ENCODE measurements at places on chromosomes 3 and 15.
A peak's percentile ranks its signal among the peaks of the same experiment; 100 is the strongest.

DNA sequence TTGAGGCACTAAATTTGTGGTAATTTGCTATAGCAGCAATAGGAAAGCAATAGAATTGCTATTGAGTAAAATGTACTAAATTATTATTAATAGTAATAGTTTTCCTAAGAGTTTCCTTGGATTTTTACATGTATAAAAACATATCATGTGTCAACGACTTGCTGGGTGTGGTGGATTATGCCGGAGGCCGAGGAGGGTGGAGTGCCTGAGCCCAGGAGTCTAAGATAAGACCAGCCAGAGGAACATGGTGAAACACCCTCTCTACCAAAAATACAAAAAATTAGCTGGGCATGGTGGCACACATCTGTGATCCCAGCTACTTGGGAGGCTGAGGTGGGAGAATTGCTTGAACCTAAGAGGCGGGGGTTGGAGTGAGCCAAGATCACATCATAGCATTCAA lies 749.9 kb downstream of the TBL1XR1 start:
- no peak overlapping the region for H3K4me3 ChIP-seq
- H3K27ac ChIP-seq: no peak overlapping the region
- H3K27me3 ChIP-seq: no peaks in the 10 kb centered on the region
- no peak for DNase-seq
- no peaks in the 10 kb centered on the region for H3K36me3 ChIP-seq

DNA sequence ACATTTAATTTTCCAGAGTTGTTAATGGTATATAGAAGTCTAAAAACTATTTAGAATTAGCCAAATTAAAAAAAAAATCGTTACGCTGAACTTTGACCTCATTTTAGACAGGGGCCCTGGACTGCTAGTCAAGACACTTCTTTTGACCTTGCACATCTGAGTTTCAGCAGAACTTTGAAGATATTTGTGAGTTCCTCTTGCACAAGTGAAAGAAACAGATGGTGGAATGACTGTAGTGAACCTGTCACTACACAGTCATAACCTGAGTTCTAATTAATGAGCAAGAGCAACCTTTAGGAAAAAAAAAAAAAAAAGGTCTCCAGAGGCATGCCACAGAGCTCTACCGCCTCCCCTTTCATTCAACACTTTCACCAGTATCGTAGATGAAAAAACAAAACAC lies 5.3 kb downstream of the MYO5C start:
- no peak for DNase-seq
- peaks cover 26% of the 10 kb centered on the region for H3K4me1 ChIP-seq
- H3K4me3 ChIP-seq: no peak overlapping the region
- H3K27ac ChIP-seq: no peak overlapping the region
- peaks cover 5% of the 10 kb centered on the region for H3K36me3 ChIP-seq

DNA sequence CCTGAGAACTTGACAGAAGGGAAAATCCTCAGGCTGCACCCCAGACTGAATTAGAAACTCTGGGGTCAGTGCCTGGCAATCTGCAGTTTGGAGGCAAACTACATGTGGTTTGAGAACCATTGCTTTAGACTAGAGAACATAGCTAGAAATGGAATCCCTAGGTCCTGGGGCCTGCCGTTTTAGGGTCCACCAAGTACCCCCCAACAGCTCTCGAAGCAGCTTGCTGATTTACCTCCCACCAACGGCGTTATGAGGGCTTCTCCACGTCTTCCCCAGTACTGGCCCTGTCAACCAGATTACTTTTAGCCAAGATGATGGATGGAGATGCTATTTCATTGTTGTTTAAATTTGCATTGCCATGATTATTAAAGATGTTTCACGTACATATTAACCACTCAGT lies 272.5 kb downstream of the XXYLT1 start:
- H3K27ac ChIP-seq: no peak overlapping the region
- no peaks in the 10 kb centered on the region for H3K36me3 ChIP-seq
- H3K4me3 ChIP-seq: no peak overlapping the region
- H3K4me1 ChIP-seq: peaks cover 18% of the 10 kb centered on the region

DNA sequence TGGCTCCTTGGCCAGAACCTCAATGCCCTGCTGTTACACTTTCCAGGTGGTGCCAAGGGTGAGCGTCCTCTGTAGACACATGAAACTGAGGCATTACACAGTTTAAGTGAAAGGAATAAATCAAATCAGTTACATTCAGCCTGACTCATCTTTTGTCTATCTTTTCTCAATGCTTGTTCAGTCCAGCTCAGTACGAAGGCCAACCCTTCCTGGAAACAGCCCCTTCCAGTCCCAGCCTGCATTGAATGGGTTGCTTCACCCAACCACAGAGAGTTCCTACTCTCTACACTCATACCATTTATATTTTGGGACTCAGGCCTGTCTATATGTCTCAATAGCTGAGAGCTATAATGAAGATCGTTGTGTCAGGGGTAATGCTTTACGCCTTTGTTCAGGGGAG lies 363.6 kb downstream of the RORA start:
- H3K27ac ChIP-seq: no peak overlapping the region
- H3K4me3 ChIP-seq: no peak overlapping the region
- H3K36me3 ChIP-seq: no peaks in the 10 kb centered on the region
- no peaks in the 10 kb centered on the region for H3K4me1 ChIP-seq
- no peak for DNase-seq

GRCh38 chr15:31314380-31314779 lies 12.3 kb upstream of the KLF13 start:
- peaks cover 20% of the 10 kb centered on the region for H3K27me3 ChIP-seq
- no peak overlapping the region for H3K27ac ChIP-seq
- peaks cover 11% of the 10 kb centered on the region for H3K4me1 ChIP-seq
- no peak overlapping the region for H3K4me3 ChIP-seq

GRCh38 chr15:77839970-77840905 lies 207.5 kb upstream of the LINGO1 start:
- no peak overlapping the region for H3K27ac ChIP-seq
- no peak overlapping the region for H3K4me3 ChIP-seq
- peaks cover 5% of the 10 kb centered on the region for H3K4me1 ChIP-seq

GRCh38 chr15:65101411-65101890 lies 13.5 kb downstream of the UBAP1L start:
- peak overlapping the region; percentile 14 for H3K27ac ChIP-seq
- peaks cover 4% of the 10 kb centered on the region for H3K4me1 ChIP-seq
- no peaks in the 10 kb centered on the region for H3K27me3 ChIP-seq
- H3K36me3 ChIP-seq: peaks cover 35% of the 10 kb centered on the region
- no peak overlapping the region for H3K4me3 ChIP-seq
- DNase-seq: no peak

GRCh38 chr15:36605604-36606263 lies 26.3 kb downstream of the CDIN1 start:
- peaks cover 6% of the 10 kb centered on the region for H3K36me3 ChIP-seq
- no peak for DNase-seq
- H3K27ac ChIP-seq: peak overlapping the region; percentile 72

GRCh38 chr3:102457644-102458043 lies 22.8 kb downstream of the ZPLD1 start:
- peaks cover 3% of the 10 kb centered on the region for H3K27me3 ChIP-seq
- no peaks in the 10 kb centered on the region for H3K36me3 ChIP-seq
- H3K4me3 ChIP-seq: no peak overlapping the region
- H3K27ac ChIP-seq: no peak overlapping the region

DNA sequence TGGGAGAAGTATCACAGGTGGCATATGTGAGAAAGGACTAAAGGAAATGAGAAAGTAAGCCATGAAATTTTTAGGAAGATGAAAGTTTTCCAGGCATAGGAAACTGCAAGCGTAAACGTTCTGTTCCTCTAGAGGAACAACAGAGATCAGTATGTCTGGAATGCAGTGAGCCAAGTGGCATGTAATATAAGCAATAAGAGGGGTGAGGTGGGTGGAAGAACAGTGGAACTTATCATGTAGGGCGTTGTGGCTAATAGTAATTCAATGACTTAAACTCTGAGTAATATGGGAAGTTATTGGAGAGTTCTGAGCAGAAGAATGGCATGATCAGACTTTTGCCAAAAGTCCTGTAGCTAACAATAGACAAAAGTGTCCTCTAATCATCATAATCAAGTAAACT lies 902.9 kb downstream of the EPHA3 start:
- H3K4me3 ChIP-seq: no peak overlapping the region
- peak overlapping the region; percentile 15 for H3K27ac ChIP-seq
- no peaks in the 10 kb centered on the region for H3K27me3 ChIP-seq
- H3K36me3 ChIP-seq: no peaks in the 10 kb centered on the region
- H3K4me1 ChIP-seq: peaks cover 26% of the 10 kb centered on the region

DNA sequence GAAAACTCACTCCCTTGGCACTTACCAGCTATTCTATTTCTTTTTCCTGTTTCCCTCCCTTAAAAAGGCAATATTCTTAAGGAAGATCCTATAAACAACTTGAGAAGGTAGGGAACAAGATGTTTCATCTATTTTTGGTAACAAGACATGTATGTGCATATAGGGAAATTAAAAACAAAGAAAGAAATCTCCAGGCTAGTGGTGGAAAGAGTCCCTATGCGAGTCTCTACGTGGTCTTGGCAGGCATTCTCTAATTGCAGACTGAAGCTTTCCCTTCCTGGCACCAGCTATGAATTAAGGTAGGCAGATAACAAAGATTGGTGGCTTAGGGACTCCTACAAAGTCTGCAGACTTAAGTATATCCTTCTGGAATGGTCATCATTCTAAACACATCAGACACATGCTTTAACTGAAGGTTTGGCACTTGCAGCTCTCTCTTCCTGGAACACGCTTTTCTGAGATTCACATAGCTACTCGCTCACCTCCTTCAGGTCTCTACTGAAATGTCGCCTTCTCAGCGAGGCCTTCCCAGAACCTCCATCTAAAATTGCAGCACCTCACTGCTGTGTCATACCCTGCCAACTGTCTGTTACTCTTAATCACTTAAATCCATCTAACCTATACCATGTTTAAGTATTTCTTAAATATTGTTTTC lies 336.0 kb downstream of the VGLL3 start:
- H3K4me1 ChIP-seq: no peaks in the 10 kb centered on the region
- no peak overlapping the region for H3K27ac ChIP-seq
- H3K4me3 ChIP-seq: no peak overlapping the region
- no peaks in the 10 kb centered on the region for H3K36me3 ChIP-seq

DNA sequence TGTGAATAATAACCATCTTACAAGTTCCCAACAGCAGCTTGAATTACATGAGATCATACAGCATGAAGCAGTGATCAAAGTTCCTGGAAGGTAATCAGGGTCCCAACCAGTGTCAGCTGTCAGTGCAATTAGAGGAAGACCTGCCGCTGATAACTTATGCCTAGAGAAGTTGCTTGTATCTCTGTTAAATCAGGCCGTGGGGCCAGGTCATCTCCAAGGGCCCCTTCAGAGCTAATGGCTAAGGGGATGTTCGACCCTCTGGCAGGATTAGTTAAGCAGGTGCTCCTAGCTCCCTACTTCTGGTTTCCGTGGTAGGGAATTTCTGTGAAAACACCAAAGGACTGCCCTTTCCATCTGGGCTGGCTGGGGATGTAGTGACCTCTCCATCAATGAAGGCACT lies 251.0 kb downstream of the FAM43A start:
- no peak for DNase-seq
- H3K36me3 ChIP-seq: no peaks in the 10 kb centered on the region
- peaks cover 9% of the 10 kb centered on the region for H3K4me1 ChIP-seq
- H3K4me3 ChIP-seq: no peak overlapping the region
- no peaks in the 10 kb centered on the region for H3K27me3 ChIP-seq

DNA sequence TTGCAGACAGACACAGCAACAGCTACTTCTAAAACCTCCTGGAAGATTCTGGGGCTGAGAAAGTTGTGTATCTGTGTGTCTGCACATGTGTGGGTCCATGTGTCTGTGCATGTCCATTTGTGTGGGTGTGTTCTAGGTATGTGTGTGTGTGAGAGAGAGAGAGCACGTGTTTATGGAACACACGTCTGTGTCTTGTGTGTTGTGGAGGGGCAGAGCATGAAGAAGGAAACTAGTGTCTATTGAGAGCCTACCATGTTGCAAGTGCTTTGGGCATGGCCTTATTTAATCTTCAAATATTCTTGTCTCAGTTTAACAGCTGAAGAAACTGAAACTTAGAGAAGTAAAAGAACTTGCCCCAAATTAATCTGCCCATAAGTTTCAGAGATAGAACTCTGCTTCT lies 327.5 kb downstream of the UACA start:
- peaks cover 66% of the 10 kb centered on the region for H3K4me1 ChIP-seq
- no peaks in the 10 kb centered on the region for H3K36me3 ChIP-seq
- no peak overlapping the region for H3K4me3 ChIP-seq
- H3K27ac ChIP-seq: no peak overlapping the region
- peaks cover 3% of the 10 kb centered on the region for H3K27me3 ChIP-seq
- no peak for DNase-seq

DNA sequence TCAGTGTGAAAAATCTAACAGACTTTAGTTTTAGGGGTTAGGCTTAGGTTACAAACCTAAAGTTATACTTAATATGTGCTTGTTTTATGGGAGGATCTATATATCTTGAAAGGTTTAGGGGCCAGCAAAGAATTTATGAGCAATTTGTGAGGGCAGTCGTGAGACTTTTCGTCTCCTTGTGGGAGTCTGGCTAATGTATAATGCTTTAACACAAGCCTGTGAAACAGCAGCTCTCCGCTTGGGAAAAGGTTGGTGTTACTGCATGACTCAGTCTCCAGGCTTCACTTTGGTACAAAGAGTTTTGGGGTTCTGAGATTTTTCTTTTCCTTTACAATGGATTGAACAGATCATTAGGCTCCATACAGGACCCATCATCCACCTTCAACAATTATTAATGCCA lies 79.0 kb upstream of the MFGE8 start:
- H3K4me1 ChIP-seq: peaks cover 36% of the 10 kb centered on the region
- H3K4me3 ChIP-seq: no peak overlapping the region
- DNase-seq: no peak
- peak overlapping the region; percentile 76 for H3K27ac ChIP-seq
- H3K27me3 ChIP-seq: peaks cover 6% of the 10 kb centered on the region

DNA sequence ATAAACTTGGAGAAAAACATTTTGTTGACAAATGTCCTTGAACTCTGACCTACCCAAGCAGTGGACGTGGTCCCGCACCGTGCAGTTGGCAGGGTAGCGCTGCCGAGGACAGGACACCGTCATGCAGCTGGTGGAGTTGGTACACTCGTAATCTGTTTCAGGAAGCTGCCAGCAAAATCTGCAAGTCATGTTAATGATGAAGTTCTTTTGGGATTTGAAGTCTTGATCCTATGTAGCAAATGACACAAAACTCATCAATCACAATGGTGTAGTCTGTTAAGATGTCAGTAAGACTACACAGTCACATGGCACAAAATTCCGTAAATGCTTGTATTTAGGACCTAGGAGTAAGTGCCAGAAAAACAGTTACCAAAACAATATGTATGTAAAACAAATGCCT lies 5.5 kb downstream of the TM2D3 start:
- peaks cover 29% of the 10 kb centered on the region for H3K36me3 ChIP-seq
- peaks cover 10% of the 10 kb centered on the region for H3K4me1 ChIP-seq

GRCh38 chr15:42523331-42523730 lies 25.3 kb downstream of the LRRC57 start:
- no peak for DNase-seq
- H3K27me3 ChIP-seq: no peaks in the 10 kb centered on the region
- no peaks in the 10 kb centered on the region for H3K4me1 ChIP-seq
- no peak overlapping the region for H3K4me3 ChIP-seq

GRCh38 chr3:194281306-194281705 lies 69.8 kb downstream of the CPN2 start:
- no peaks in the 10 kb centered on the region for H3K36me3 ChIP-seq
- DNase-seq: no peak
- no peaks in the 10 kb centered on the region for H3K27me3 ChIP-seq
- no peak overlapping the region for H3K4me3 ChIP-seq
- H3K27ac ChIP-seq: no peak overlapping the region
